ENCODE measurements at places on chromosomes 1 and 21.

- no peak for DNase-seq
Observed at GRCh38 chr1:183819059-183819458, 14.1 kb downstream of the RGL1 start.

- DNase-seq: no peak
Observed at GRCh38 chr1:224559981-224560728, 56.0 kb upstream of the CNIH3 start.

DNA sequence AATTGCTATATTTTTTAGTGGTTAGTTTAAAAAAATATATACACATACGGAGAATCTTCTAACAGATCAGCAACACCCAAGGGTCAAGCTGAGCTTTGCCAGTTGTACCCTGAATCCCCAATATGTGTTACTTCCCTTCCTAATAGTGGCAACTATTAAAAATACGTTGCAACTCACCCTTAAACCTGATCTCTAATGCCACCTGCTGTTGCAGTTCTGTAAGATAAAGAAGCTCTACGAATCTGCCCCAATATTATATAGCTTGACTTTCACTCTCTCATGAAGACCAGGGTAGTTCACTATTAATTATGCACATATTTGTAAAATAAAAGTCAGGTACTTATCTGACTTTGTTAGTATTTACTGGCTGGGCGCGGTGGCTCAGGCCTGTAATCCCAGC is 58.4 kb downstream of the ASH1L start:
- DNase-seq: peak; percentile 32

GRCh38 chr21:35257413-35257812 is 208.3 kb upstream of the RUNX1 start:
- DNase-seq: peak; percentile 98

- peak; percentile 78 for DNase-seq
Observed at GRCh38 chr21:32448803-32449594, 36.5 kb downstream of the EVA1C start.

DNA sequence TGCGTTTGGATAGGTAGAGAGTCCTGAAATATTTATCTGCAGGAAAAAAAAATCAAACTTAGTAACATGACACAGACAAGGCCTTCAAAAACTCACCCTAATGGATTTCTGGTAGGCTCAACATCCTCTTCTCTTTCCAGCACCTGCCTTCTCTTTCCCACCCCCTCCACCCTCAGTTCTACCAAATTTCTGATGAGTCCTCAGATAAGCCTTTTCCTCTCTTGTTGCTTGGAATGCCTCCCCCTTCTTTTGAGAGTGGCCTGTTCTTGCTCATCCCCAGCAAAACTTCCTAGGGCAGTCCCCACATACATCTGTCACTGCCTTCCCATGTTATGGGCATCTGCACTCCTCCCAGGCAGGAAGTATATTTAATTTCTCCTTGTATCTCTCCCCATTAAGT is 7.6 kb upstream of the LBR start:
- no peak for DNase-seq

- no peak for DNase-seq
Observed at GRCh38 chr1:1629430-1630190, 2.4 kb upstream of the MMP23B start.

GRCh38 chr1:1124508-1124785 is 8.6 kb upstream of the C1orf159 start:
- DNase-seq: no peak

GRCh38 chr1:229116114-229116513 is 154.8 kb upstream of the RAB4A start:
- DNase-seq: no peak

DNA sequence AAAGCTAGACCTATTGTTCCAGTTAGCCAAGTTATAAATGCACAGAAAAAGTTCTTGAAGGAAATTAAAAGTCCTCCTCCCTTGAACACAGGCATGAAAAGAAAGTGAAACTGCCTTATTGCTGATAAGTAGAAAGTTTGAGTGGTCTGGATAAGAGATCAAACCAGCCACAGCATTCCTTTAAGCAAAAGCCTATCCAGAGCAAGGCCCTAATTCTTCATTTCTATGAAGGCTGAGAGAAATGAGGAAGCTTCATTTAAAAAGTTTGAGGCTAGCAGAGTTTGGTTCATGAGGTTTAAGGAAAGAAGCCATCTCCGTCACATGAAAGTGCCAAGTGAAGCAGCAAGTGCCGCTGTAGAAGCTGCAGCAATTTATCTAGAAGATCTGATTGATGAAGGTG is 2.7 kb upstream of the SSX2IP start:
- DNase-seq: peak; percentile 17

GRCh38 chr1:209936125-209936524 is 1.9 kb upstream of the SYT14 start:
- no peak for DNase-seq

- DNase-seq: peak; percentile 31
Observed at GRCh38 chr1:42753070-42753469, 13.0 kb upstream of the CLDN19 start.

- DNase-seq: peak; percentile 64
Observed at GRCh38 chr1:39127513-39127912, 77.0 kb upstream of the MACF1 start.

- no peak for DNase-seq
Observed at GRCh38 chr1:193539731-193540459, 353.5 kb upstream of the B3GALT2 start.

- DNase-seq: no peak
Observed at GRCh38 chr1:85568151-85568550, 12.4 kb upstream of the CCN1 start.

DNA sequence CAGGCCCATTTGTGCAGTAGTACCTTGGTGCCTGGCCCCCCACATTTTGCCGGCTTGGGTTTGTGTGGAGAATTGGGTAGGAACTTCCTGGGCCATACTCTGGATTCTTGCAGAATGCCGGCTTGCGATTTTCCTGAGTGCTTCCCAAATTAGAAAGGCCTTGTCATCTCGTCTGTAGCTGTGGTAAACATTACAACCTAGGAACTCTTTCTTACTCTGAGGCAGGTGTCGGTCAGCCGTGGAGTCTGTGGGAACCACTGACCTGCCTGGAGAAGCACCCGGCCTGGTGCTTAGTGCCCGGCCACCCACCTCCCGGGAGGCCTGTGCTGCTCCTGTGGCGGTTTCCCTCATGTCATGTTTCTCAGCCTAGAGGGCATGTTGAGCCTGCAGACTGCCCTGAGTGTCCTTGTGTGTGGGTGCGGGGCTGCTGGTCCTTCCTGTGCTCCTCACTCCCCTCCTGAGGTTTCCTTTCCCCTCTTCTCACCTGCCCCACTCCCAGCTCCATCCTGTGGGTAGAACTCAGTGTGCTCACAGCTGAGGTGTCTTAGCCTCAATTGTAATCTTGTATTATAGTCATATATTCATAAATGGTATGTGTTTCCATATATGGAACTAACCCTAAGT is 64.7 kb downstream of the S100B start:
- no peak for DNase-seq

DNA sequence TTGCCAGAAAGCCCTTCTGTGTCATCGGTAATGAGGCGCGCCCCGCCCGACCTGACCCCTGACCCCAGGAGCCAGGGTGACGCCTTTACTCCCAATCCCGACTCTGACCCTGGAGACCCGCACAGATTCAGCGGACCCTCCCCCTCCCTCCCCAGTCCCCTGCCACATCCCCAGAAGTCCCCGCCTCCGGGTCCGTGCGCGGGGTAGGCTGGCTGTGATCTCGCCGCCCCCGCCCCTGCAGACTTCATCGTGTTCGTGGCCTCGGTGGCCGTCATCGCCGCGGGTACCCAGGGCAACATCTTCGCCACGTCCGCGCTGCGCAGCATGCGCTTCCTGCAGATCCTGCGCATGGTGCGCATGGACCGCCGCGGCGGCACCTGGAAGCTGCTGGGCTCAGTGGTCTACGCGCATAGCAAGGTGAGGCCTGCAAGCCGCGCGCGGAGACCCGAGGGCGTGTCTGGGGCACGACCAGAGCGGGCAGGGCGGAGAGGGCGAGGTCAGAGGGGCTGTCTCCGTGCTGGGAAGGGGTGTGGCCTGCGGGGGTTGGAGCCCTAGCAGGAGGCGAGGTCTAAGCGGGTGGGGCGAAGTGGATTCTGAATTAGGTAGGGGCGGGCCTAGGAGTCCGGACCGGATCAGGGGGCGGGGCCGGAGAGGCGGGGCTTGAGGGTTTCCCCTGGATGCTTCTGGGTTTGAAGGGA is 34.8 kb downstream of the KCNQ4 start:
- no peak for DNase-seq

DNA sequence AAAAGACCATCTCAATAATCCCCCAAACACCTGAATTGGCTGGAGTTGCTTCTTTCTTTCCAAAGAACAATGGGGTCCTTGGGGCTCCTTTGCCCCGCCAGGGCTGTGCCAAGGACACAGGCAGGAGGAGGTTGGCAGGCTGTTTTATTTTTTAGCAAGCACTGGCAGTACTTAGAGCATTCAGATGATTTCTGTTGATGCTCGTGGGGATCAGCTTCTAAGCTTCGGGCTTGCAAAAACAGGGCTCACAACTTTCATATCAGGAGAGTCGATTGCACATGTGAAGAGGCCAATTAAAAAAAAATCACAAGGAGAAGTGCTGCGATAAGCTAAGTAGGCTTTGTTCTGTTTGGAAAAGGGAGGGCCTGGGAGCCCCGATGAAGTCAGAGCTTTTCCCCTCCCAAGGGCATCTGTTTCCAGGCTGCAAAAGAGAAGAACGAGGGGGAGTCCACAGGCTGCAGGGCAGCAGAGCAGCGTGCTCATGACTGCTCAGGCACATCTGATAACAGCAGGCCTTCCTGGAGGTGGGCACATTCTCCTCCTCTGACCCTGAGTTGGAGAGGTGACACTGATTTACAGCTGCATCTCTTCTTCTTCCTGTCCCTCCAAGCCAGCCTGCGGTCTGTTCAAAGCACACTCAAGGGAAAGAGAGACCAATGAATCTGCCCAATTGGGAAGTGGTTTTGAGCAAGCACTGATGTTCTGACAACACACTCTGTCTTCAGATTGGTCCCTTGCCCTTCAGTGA is 27.3 kb upstream of the BCAR3 start:
- DNase-seq: peak; percentile 22

- DNase-seq: no peak
Observed at GRCh38 chr1:43878854-43879253, 54.7 kb upstream of the ARTN start.

- DNase-seq: no peak
Observed at GRCh38 chr1:197981561-197981960, 64.4 kb downstream of the LHX9 start.

- no peak for DNase-seq
Observed at GRCh38 chr1:58811303-58811702, 27.5 kb upstream of the JUN start.

- DNase-seq: no peak
Observed at GRCh38 chr1:13681921-13682320, 18.1 kb upstream of the PRDM2 start.

DNA sequence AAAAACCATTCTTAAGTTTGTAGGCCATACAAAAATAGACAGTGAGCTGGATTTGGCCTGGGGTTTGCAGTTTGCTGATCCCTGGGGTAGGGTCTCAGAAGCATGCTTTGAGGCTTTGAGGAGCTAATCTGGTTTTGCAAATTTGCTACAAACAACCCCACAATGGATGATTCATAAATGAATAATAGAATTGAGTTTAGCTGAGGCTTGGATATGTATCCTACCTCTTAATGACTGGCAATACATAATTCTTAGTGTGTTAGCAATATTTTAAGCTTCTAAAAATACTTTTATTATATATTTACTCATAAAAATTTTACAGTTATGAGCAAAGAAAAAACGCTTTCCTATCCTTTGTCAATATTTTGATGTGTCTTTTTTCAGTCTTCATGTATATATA is 50.6 kb downstream of the ROR1 start:
- no peak for DNase-seq

DNA sequence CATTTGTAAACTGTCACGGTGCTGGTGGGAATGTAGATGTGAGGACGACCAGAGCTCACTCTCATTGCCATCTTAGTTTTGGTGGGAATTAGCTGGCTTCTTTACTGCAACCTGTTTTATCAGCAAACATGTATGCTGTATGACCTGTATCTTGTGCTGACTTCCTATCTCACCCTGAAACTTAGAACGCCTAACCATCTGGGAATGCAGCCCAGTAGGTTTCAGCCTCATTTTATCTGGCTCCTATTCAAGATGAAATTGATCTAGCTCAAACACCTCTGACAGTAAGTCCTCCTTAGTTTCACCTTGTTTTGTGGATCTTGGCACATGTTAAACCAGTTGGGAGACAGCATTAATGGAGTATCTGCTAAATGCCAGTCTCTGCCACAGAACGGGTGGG is 174.6 kb downstream of the HLX start:
- peak; percentile 15 for DNase-seq

DNA sequence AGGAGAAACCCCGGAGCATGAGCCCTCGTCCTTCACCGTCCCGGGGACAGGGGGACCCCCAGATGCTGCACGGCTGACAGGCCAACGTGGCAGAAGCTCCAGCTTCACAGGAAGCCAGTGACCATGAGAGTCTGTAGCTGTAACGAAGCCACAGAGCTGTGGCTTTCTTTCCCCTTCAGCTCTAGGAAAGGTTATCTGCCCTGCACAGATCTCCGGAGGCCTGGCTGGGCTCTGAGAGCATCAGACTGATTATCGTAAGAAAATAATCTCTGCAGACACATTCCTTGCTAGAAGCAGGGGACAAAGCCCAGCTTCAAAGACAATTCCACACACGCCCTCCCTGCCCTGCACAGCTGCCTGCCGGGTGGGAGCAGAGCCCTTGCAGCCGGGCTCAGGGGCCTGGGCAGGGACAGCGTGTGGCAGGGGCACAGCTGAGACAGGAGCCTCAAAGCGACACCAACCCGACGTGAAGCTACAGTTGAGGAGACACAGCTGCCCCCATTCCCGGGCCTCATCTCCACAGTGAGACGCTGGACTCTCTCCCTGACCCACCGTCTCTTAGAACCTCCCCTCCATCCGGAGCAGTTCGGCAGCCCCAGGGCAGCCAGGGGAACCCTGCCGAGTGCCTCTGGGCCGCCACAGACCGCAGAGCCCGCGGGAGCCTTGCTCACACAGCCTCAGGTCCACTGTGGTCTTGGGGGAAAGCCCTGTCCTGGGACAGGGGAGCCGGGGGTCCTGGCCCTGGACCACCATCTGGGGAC is 30.6 kb downstream of the POFUT2 start:
- DNase-seq: no peak

- no peak for DNase-seq
Observed at GRCh38 chr1:35171579-35171978, 21.4 kb downstream of the SFPQ start.

DNA sequence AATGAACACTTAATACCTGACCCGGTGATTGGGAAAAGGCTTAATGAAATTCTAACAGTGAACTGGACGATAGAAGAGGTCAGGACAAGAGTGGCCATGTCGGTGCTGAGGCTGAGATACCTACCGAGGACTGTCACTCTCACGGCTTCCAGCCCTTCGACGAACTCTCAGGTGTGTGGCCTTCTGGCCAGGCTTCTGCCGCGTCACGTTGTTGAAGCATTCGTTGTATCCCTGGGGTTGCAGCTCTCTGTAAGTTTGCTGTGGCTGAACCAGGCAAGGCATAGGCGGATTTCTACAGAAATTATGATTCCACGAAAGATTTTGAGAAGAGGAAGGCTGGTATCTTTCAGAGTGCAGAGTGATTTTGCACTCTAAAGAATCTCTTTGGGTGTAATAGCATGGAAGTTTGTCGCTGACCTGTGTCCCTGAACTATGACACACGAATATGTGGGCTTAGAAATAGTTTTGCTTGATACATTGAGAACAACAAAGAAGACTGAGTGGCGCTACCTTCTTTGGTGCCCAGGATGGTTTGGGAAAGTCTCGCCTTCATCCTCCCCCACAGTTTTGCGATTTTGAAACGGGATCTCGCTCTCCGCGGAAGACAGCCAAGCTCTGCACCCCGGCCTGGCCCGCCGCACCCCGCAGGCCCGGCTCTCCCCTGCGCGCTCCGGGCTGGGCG is 403 bp upstream of the EPHX4 start:
- DNase-seq: no peak

- no peak for DNase-seq
Observed at GRCh38 chr1:39564941-39565340, 11.6 kb downstream of the PABPC4 start.

GRCh38 chr1:29991025-29991424 is 732.4 kb downstream of the MATN1 start:
- no peak for DNase-seq

Measured in M059J (cell line).